ENCODE measurements at places on chromosomes 16 and 17. TPM values are rescaled to one million over a fixed set of nuclear protein-coding genes. Genes with fewer than 3 reads are reported as not detected.

CTRL gene
- total RNA-seq, result 0.18 TPM

KRT40 gene
- total RNA-seq, result 0.23 TPM

KRT25 gene
- total RNA-seq, result not detected

CYB5B gene
- 128 TPM for total RNA-seq

UMOD gene
- total RNA-seq, result 637 TPM

CALB2 gene
- total RNA-seq, result 0.47 TPM

AANAT gene
- total RNA-seq, result 0.41 TPM

NPTX1 gene
- 0.99 TPM for total RNA-seq

NAA60 gene
- total RNA-seq, result 27.6 TPM
